ENCODE measurements at places on chromosomes 6 and 20. TPM values are rescaled to one million over a fixed set of nuclear protein-coding genes. Genes with fewer than 3 reads are reported as not detected.
A peak's percentile ranks its signal among the peaks of the same experiment; 100 is the strongest.

The DDR1 gene
- total RNA-seq = 39.6 TPM

The FAM83C gene
- under 0.01 TPM for total RNA-seq

The GNMT gene
- 3.0 TPM for total RNA-seq

- no peak for DNase-seq
Observed at GRCh38 chr6:24799541-24799915, 811 bp upstream of the ARMH2 start.

GRCh38 chr6:164398647-164399046 lies 910.8 kb downstream of the C6orf118 start:
- no peak for DNase-seq

GRCh38 chr6:44285552-44286284 lies 15.5 kb downstream of the TMEM151B start:
- DNase-seq = peak; percentile 56

- DNase-seq = no peak
Observed at GRCh38 chr20:63167918-63168520, 47.9 kb downstream of the YTHDF1 start.

DNA sequence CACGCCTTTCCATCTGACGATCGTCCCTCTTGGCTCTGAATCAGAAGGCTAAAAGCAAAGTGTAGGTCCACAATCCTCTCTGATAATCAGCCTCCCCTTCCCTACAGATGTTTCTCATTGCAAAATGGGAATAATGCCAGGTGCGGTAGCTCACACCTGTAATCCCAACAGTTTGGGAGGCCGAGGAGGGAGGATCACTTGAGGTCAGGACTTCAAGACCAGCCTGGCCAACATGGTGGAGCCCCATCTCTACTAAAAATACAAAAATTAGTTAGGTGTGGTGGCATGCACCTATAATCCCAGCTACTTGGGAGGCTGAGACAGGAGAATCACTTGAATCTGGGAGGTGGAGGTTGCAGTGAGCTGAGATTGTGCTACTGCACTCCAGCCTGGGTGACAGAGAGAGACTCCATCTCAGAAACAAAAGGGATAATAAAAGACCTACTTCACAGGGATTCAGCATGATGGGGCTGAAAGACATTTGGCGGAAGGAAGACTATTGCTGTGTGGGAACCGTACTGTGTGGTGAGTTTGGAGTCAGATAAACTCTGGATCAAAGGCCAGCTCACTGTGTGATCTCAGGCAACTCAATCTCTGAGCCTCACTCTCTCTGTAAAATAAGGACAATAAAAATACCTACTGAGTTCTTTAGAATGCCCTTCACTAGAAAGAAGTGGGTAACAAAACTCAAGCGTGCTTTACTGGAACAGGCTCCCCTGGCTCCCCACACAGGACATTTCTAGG lies 15.9 kb upstream of the SLC9A8 start:
- DNase-seq = no peak

All from thymus (tissue), 14 donors.